ENCODE measurements at places on chromosomes 7 and 10.

DNA sequence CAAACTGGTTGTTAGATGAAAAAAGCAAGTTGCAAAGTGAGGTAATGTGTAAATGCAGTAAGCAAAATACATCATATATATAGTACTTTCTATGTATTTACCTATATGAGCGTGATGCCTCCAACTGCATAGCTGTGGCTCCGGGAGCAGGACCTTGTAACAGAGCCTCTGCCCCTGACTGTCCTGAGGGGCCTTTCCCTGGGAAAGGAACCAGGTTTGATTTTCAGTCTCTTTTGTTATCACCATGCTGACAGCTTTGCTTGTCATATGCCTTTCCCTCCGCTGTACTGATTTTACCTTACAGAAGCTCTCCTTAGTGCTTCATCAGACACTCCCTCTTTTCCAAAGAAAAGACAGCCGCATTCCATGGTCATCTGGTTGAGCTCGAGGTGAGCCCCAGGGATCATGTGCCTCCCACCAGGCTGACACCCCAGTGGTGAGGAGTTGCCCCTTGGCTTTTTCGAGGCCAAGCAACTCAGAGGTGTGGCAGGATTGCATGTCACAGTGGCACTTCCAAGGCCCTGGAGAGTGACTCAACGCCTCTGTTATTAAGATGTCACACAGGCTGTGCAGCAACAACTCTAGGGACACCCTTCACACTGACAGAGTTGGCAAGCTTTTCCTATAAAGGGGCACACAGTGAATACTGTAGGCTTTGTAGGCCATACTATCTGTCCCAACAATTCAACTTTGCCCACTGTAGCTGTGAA lies 78.9 kb downstream of the ALOX5 start:
- DNase-seq = no peak

- DNase-seq = no peak
Measured at GRCh38 chr7:24630596-24630995, 57.3 kb downstream of the PALS2 start.

GRCh38 chr7:155893664-155894063 lies 81.4 kb upstream of the SHH start:
- no peak for DNase-seq

- peak; percentile 76 for DNase-seq
Measured at GRCh38 chr10:6038071-6038631, 24.0 kb downstream of the IL2RA start.

GRCh38 chr7:99622596-99622995 lies 5.8 kb downstream of the ZSCAN25 start:
- no peak for DNase-seq

All from activated CD4-positive, alpha-beta T cell treated with anti-CD3 and anti-CD28 coated beads, Interleukin-2, amount 10 ng/mL, durations not matched to agents 24 days and 14 days (primary cell).